ENCODE measurements at places on chromosomes 4 and X.

DNA sequence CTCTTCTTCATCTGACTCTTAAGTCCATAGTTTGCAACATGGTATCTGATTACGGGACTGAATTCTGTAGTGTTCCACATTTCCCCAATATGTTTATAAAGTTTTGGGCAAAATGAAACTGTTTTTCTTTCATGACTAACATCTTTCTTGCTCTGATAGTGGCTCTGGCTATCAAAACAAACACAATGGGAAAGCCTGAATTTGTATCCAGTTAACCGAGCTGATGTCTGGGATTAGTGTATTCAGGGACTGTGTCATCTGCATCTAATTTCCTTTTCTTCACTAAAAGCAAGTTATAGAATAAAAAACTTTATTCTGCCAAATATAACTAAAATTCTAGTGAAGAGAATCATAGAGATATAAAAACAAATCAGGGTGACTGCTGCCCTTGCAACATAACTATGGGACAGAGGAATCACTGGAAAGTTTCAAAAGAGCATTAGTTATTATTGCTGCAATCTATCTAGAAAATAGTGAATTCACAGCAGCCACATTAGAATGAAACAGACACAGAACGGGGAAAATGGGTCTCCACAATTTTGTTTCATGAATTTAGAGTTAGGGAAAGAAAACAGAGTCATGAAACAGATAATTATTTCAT is 61.3 kb downstream of the ANTXR2 start:
- no peak for DNase-seq

DNA sequence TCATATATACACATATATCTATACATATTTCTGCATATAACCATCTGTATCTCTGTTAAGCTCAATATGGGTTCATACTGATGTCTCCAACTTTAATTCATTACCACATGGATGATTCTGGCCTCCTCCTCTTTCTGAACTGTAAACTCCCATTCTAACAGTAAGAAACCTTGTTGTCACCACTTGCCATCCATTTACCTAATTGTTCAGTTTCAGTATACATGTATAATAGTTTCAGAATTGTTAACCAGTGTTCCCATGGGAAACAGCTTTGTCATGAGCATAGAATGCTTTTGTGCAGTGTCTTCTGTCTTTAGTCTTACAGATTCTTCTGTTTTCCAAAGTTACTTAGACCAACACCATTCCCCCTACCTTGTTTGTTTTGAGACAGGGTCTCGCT is 35.9 kb downstream of the SLC9A6 start:
- DNase-seq, result no peak

- DNase-seq, result no peak
These were observed 80.1 kb downstream of the FAM184B start for GRCh38 chr4:17701138-17701839.

DNA sequence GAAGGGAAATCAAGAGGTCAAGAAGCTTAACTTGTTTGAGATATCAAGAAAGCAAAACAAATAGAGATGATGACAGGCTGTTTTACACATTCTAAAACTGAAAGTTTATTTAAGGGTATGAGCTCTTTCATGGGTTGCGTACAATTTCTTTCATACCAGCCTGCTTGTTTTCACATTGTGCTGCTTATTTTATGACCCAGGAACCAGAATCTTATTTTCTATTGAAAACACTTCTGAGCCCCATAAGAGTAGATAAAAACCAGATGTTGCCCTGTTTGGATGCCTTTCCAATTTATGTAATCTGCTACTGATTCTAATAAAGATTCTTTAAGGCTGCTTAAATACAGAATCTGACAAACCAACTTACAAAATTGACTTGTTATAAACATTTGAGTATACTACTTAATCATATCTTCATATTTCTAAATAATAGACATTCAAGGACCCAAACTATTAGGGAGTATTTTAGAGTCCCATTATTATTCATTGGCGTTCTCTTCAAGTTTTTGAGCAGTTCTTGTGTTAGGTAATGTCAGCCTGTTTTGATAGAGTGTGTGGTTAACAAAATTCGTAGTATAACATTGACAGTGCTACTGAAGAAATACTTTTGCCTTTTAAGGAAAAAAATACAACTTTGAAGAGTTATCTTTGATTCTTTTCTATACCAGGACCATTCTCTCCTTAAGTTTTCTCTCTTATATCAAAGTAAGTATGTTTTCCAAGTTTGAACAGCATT is 74.4 kb downstream of the PDLIM5 start:
- DNase-seq, result no peak

DNA sequence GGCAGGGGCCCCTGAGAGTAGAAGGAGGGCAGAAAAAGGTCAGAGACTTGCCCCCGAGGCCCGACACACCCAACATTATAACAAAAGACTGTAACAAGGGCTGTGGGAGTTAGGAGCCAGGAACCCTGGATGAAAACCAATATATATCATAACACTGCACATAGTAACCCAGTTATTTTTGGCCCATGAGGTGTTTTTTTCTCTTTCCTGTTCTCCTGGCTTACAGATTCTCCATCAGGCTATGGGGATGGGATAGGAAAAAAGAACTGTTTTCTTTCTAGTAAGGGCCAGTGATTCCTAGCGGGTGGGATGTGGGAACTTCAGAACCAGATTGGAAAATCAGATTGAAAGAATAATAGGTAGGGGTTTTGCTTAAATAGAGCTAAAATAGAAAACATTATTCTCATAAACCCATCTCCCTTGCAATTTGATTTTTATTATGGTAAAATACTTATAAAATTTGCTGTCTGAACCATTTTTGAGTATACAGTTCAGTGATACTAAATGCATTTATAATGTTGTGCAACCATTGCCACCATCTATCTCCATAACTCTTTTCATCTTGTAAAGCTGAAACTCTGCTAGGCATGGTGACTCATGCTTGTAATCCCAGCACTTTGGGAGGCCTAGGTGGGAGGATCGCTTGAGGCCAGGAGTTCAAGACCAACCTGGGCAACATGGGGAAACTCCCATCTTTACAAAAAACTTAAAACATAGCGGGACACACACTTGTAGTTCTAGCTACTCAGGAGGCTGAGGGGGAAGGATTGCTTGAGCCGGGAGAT is 33.5 kb downstream of the SNX25 start:
- no peak for DNase-seq

DNA sequence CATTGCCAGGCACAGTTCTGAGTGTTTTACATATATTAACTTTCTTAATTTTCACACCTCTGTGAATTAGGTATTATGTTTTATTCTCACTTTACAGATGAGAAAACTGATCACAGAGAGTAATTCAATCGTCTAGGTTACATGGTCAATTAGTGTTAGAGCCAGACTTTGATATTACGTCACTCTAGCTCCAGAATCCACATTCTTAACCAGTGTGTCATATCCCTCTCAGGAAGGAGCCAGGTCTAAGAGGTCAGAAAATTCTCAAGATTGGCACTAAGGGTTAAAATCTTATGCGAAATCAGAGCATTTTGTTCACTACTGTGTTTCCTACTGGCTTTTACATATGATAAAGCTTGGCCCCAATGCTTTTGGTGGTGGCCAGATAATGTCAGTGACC is 7.4 kb downstream of the DMP1 start:
- no peak for DNase-seq

GRCh38 chr4:169107528-169107927 is 97.5 kb upstream of the CBR4 start:
- DNase-seq, result no peak

DNA sequence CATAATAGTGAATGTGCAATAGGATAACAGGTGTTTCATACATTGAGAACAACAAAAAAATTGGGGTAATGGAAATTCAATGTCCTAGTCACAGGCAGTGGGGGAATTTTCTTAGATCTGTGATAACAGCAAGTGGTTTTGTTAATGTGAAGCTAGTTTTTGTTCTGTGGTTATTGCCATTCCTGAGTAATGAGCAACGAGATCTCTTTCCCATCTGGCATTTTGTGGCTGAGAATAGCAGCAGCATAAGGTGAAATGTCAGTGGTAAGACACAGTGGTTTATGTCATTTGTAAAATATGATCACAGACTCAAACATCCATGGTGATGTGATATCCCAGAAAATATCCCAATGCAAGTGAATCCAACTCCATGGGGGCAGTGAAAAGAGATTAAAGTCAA is 497.5 kb downstream of the KCNIP4 start:
- DNase-seq, result no peak

DNA sequence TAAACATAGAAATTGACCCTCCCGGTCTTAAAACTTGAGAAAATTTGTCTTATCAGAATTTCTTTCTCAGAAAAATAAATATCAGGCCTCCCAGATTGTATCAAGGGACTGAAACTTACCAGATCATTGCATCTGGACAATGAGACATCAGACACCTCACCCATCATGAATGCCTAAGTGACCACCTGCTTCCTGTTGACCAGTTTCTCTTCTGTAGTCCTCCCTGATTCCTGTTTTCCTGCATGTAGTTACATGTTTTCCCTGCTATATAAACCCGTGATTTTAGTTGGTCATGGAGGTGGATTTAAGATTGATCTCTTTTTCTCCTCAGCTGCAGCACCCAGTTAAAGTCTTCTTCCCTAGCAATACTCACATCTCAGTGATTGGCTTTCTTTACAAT is 548.1 kb downstream of the PPP4R3C start:
- no peak for DNase-seq

- DNase-seq, result no peak
These were observed 609.0 kb upstream of the HTR2C start for GRCh38 chrX:113974881-113975280.

GRCh38 chrX:109373468-109373867 is 108.4 kb downstream of the GUCY2F start:
- DNase-seq, result no peak

- DNase-seq, result no peak
These were observed 19.9 kb upstream of the MXD4 start for GRCh38 chr4:2281575-2282343.

GRCh38 chrX:49767236-49767635 is 61.9 kb upstream of the PAGE4 start:
- no peak for DNase-seq

DNA sequence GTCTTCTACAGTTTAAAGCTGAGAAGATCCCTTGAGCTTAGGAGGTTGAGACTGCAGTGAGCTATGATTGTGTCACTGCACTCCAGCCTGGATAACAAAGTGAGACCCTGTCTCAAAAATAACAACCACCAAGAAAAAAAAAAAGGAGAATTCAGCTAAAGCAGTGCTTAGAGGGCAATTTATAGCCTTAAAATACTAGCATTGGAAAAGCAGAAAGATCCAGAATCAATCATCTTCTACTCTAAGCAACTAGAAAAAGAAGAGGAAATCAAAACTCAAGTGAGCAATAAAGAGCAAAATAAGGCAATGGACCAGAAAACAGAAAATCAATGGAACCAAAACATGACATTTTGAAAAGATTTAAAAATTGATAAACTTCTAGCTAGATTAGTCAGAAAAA is 639 bp upstream of the PI4K2B start:
- no peak for DNase-seq

DNA sequence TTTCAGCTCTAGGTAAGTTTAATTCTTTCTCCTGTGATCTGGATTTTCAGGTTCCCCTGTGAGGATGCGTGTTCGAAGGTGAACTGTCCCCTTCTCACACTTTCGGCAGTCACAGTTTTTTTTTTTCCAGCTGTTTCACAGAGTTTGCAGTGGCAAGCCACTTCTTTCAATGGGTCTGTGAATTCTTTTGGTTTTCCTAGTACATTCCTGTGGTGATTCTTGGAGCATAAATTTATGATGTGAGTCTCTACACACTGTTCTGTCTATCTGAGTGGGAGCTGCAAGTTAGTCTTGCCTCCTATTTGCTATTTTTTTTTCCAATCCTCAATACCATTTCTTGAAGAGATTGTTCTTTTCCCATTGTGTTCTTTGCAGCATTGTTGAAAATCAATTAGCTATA is 595.5 kb downstream of the RAPGEF2 start:
- DNase-seq, result no peak

DNA sequence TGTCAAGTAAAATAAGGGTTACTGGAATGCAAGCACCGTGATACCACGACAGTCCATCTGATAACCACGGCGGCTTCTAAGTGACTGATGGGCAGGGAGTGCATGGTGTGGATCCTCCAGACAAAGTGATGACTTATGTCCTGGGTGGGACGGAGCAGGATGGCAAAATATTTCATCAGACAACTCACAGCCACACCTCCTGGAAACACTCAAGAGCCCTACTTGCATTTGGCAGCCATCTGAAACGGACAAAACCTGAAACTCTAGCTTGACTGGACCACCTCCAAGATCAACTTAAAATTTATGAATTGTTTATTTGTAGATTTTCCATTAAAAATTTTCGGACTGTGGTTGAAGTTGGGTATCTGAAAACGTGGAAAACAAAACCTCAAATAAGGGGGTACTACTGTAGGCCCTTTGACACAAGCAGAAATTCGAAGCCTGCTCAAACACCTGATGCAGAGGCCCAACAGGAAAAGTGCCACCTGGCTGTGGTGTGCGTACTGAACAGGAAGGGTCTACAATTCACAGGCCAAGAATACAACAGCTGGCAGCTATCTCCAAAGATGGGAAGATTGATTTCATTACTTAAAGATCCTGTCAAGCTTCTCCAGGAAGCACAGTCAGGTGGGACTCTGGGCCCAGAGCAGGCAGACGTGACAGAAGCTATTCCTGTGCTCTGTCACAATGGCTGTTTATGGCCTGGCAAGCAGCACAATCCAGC is 26.0 kb downstream of the LRIT3 start:
- no peak for DNase-seq

- DNase-seq, result no peak
These were observed 73.9 kb downstream of the INTS12 start for GRCh38 chr4:105634402-105635080.

GRCh38 chrX:23660766-23661132 is 6.5 kb upstream of the PRDX4 start:
- DNase-seq, result no peak

DNA sequence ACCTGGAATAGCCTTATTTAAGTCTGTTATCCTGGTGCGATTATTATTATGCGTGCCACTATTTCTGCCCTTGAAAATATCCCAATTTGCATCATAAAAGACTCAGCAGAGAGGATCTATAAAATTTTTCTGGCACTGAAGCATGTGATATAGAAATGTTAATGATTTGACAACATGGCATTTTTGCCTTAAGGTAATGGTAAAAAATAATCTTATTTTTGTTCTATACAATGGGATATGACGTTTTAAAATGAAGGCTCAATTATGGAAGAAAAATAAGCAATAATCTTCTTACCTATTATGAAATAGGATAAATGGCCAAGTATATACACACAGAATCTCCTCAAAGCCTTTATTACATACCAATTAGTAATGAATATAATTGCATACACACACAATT is 113.5 kb downstream of the PDGFC start:
- no peak for DNase-seq

GRCh38 chr4:139208404-139208945 is 31.5 kb upstream of the ELF2 start:
- DNase-seq, result no peak

GRCh38 chr4:2831611-2832308 is 11.9 kb upstream of the ADD1 start:
- no peak for DNase-seq

DNA sequence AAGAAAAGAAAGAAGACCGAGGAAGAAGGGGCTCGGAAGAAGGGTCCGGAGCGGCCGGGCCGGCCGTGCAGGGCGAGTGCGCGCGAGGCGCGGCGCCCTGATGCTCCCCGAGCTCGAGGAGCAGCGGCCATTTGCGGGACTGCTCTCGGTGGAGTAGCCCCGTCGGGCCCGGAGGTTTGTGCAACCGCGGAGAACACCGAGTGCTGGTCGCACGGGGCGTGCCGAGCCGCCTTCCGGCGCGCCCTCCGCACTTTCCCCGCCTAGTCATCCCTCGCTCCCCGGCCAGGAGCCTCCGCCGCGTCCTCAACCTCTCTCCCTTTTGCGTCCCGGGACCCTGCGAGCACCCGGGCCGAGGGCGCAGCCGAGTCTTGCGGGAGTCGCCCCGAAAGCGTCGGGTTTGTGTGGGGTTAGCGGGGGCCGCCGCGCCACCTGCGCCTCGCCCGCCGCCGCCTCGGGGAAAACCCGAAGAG is 127.4 kb downstream of the LAS1L start:
- DNase-seq, result no peak

Data from vagina (tissue), 2 donors.